Hepatocyte (in vitro differentiated cells): ENCODE measurements at places on chromosomes 5 and 9.

GRCh38 chr9:124551472-124552272 is 44.5 kb upstream of the NR5A1 start:
- peak; percentile 72 for DNase-seq

- DNase-seq, result no peak
Observed at GRCh38 chr9:76628155-76628554, 136.1 kb upstream of the PCA3 start.

- DNase-seq, result no peak
Observed at GRCh38 chr5:147658293-147658932, 124.1 kb downstream of the JAKMIP2 start.

- DNase-seq, result no peak
Observed at GRCh38 chr5:116681334-116682013, 106.9 kb upstream of the SEMA6A start.

- no peak for DNase-seq
Observed at GRCh38 chr9:124215368-124215910, 42.3 kb upstream of the NEK6 start.

DNA sequence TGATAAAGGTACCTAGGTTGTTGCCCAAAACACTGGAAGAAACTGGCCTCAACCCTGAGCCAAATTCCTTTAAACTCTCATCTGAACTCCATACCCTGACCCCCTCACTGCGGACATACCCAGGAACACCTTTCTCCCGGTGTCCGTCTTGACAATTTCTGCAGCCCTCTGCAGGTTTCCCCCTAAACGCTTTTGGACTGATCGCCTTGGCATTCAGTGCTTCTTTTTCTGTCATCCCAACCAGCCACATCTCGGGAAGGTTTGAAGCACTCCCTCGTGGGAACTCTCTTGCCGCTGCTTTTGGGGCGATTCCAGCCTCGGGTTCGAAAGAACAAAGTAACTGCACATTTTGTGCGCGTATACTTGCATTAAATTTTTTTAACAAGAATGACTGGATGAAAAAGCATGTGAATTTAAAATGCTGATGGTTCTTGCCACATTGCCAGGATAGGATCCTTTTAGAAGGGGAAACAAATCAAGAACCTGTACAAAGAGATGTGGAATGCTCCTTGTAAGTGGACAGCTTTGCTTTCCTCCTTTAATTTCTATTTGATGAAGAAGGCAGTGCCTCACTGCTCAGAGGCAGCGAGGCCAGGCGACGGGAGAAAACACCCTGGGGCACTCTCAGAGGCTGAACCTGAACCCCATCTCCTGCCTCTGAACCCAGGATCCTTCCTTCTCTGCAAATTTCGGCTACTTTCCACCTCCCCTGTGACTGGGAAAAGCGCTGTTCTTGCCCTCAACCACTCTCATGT is 615 bp downstream of the PSMD5 start:
- no peak for DNase-seq

- DNase-seq, result no peak
Observed at GRCh38 chr5:152632360-152632759, 227.3 kb upstream of the NMUR2 start.

DNA sequence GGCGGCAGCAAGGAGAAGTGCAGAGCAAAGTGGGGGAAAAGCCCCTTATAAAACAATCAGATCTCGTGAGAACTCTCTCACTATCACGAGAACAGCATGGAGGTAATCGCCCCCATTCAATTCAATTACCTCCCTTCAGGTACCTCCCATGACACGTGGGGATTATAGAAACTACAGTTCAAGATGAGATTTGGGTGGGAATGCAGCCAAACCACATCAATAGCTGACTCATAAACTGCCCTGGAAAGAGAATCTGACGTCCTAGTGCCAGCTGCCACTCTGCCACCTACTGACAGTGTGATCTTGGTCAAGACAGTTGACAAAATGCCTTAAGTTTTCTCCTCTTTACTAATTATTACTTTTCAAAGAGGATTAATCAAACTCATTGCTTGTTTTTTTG is 128.3 kb downstream of the GPBP1 start:
- no peak for DNase-seq

DNA sequence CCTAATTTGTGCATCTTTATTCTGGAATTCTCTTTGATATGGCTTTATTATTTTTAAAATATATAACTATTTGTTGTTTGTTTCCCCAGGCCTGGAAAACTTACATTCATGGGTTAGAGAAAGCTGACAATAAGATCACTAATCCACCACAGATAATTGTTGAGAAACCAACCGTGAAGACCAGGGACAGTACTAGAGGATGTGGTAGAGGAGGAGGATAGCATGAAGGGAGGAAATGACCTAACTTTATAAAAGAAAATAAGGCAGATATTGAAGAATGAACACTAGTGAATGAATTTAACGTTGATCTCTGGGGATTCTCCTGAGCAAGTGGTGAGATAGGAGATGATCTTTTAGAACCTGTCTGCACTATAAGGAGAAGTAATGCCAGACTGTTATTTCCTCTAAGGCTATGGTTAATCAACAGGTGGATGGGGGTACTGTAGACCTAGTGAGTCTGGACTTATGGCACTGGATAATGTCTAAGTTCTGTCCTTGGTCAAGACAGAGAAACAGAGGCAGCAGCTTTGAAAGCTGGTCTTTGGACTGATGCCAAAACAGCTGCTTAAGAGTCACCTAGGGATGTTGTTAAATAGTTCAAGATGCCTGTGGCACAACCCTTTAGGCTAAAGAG is 52.4 kb downstream of the NREP start:
- DNase-seq, result no peak

DNA sequence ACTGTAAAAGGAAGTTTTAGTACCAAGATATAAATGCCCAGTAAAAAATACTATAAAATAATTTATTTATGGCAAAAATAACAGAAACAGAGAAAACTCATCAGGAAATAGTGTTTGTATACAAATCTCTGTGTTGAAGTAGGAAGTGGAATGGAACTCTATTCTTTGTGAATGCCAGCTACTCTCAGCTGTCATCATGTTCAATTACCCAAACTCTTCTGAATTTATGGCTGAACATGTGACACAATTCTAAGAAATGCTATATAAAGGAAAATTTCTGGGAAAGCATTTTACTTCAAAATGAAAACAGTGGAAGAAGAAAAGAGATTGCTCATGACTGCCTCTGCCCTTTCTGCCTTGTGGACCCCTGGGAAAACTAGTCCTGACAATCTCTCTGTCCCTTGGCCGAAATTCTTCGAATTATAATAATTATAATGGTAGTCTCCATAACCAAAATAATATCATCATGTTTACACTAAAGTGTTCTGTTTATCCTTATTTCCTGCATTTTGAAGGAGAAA is 522.3 kb upstream of the ST8SIA4 start:
- no peak for DNase-seq

GRCh38 chr5:133853646-133854365 is 114.6 kb downstream of the C5orf15 start:
- no peak for DNase-seq

GRCh38 chr9:136050266-136050700 is 44.8 kb downstream of the NACC2 start:
- no peak for DNase-seq

DNA sequence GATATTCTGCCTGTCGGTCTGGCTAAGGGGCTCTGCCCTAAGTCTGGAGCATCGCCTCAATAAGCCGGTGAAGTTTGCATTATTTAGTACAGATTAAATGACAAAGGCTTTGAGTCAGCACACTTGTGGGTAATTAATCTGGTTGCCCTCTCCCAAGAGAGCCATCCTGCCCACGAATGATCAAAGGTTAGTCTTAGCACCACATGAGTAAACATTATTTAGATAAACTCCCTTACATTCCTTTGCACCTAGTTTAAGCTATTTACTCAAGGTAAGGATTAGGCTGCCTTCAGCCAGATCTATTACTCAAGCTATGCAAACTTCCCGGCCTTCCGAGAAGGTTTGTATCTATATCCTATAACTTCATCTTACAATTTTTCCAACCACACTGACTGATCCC is 572.1 kb downstream of the CHSY3 start:
- peak; percentile 11 for DNase-seq

- no peak for DNase-seq
Observed at GRCh38 chr5:22572941-22573340, 280.2 kb downstream of the CDH12 start.

- DNase-seq, result no peak
Observed at GRCh38 chr5:66829826-66830225, 233.6 kb downstream of the MAST4 start.

DNA sequence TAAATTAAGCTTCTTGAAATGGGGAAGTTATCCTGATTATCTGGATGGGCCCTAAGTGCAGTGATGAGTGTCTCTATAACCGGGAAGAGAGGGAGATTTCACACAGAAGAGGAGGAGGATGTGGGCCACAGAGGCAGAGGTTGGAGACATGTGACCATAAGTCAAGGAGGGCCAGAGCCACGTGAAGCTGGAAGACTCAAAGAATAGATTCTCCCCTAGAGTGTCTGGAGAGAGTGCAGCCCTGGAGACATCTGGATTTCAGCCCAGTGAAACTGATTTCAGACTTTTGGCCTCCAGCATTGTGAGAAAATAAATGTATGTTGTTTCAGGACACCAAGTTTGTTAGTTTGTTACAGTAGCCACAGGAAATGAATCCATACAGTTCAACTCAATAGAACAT is 442.9 kb downstream of the NTRK2 start:
- DNase-seq, result no peak

GRCh38 chr5:107300721-107301327 is 369.9 kb downstream of the EFNA5 start:
- no peak for DNase-seq

DNA sequence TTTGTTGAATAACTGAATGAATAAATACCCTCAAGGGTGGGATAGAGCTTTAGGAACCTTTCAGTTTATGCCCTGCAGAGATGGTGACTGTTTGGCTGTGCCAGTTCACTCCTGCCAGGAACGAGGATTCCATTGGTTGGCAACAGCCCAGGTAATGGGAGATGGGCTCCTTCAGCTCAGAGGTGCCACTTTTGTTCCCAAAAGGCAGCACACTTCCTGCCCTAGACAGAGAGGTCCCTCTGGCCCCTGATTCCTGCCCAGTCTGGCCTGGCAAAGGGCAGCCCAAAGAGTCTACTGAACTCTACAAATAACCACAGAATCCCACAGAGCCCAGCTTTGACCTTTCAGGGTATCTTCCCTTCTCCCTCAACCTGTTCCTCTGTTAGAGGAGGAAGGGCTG is 1.6 kb downstream of the C9orf152 start:
- DNase-seq, result no peak

DNA sequence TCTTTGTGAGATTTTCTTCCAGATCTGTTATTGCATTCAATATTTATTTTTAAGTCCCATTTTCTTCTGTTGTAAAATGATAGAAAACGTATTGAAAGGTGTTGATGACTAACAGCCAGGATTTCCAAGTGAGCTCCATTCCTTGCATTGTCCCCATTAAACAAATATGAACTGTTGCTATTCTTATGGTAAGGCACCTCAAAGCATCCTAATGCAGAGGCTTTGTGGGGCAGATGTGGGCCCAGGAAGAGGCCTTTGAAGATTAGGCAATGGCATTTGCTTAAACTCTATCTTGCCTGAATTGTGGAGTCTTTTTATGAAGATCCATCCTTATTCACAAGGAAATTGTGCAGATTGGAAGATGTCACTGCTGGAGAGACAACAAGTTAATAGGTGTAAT is 38.9 kb downstream of the NTRK2 start:
- no peak for DNase-seq

DNA sequence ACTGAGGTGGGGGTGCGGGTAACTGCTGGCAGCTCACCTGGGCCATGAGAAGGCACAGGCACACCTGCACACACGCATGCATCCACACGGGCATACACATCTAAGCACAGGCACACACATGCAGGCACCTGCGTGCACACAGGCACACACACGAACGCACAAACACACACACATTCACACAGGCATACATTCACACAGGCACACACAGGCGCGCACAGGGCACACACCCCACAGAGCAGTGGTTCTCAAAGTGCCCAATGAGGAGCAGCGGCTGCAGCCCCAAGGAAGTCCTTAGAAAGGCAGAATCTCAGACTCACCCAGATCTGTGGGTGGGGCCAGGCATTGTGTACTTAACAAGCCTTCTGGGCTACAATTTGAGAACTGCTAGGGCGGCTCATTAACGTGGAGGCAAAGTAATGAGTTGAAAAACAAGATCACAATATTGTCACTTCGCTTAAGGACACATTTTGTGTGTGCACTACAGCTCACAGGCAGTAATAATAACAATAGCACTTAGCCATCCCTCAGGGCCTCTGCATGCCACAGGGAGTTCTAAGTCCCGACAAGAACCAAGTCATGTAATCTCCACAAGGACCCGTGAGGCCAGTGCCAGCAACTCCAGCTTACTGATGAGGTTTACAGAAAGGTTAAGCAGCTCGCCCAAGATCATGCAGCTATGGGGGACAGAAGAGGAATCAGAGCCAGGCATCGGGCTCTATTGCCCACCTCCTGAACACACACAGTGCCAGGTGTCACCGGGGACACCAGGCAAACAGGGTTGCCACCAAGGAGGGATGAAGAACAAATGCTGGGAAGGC is 91.6 kb downstream of the ROR2 start:
- DNase-seq, result no peak

DNA sequence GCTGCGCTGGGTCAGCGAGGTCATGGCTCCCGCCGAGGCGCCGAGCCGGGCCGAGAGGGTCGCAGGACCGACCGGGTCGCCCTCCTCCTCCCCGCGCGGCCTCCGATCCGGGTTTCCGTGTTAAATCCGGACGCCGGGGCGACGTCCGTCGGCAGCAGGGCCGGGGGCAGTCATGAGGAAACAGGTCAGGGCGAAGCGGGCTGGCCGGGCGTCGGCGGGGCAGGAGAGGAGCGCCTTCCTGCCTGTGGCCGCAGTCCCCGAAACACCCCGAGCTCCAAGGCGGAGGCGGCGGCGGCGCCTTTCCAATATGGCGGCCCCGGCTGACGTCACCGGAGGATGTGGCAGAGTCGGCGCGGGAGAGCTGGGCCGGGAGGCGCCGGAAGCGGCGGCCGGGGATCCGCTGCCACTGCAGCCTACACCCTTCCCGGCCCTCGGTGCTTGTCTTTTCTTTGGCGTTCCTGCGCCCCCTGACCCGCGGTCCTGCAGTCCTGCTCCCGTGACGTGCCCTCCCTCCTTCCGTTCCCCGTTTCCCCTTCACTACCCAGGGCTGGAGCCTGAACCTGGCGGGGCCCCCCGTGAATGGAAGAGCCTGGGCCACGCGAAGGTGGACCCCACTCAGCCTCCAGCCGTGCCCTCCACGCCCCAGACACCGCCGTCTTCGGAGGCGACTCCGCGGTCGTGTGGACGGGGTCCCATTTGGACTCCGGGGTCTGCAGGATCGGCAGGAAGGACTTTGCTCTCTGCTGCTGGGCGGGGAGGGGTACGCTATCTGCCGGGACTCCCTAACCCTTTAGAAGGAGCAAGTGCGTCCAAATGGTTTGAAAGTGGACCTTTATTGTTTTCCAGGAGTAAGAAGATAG is at the start of gene GOLPH3:
TSS of gene GOLPH3 (minus strand) at position 309 of the 860 bp plus-strand sequence. CDS start at position 24, 285 bp downstream.
- DNase-seq, result peak; percentile 97

DNA sequence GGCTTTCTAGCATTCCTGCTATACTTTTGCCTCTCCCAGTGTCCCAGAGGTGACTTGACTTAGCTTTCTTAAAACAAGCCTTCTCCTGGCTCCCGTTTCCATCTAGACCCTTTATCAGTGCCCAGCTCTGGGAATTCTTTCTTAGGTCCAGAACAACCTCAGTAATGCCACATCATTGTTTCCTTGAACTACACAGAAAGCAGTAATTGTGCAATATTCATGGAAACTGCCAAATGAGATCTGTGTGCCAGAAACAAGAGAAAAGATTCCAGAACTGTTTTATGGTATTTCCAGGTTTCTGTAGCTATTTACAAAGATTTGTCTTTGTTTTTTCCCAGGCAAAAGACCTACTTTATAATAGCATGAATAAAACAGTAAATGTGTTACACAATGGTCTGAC is 391.3 kb downstream of the SLCO4C1 start:
- no peak for DNase-seq
